ENCODE measurements at places on chromosomes 16 and 17. TPM values are rescaled to one million over a fixed set of nuclear protein-coding genes. Genes with fewer than 3 reads are reported as not detected.

Gene SYCE1L
- 2.6 TPM for total RNA-seq

Gene TUBG1
- 30.3 TPM for total RNA-seq

Gene TMEM219
- 148 TPM for total RNA-seq

Gene MED1
- total RNA-seq, result 33.6 TPM

Gene PRKCB
- 24.1 TPM for total RNA-seq

- DNase-seq, result no peak
Observed at GRCh38 chr17:67359960-67360791, 6.2 kb downstream of the PSMD12 start.

GRCh38 chr16:56265184-56265583 is 73.9 kb downstream of the GNAO1 start:
- DNase-seq, result no peak

DNA sequence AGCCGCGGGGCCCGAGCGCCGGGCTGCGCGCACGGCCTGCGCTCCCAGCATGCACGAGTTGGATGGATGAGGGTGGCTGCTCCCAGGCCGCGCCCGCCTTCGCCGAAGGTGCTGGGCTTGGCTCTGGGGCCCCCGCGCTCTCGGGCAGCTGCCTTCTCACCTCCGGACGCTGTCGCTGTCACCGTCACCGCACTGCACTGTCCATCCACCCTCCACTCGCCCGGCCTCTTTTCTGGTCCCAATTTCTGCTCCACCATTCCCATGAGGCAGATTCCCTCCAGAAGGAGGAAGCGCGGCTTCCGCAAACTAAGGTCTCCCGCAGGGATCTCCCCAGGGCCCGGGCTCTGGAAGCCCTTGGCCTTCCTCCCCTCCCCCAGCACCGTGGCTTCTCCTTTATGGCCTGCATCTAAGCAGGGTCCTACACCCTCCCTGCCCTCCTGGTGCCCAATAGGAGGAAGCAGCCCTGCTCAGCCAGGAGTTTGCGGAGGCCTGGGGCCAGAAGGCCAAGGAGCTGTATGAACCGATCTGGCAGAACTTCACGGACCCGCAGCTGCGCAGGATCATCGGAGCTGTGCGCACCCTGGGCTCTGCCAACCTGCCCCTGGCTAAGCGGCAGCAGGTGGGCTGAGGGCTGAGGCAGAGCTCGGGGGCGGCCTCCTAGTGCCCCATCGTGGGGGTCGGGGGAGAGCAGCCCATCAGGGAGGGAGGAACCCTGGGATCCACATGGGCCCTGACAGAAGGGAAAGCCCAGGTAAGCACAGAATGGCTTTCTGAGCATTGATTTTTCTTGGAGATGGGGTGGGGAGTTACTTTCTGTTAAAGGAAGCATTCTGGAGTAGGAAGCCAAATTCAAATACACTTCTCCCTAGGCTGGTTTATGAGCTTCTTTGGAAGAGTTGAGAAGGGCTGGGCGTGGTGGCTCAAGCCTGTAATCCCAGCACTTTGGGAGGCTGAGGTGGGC is 899 bp downstream of the ACE start:
- no peak for DNase-seq

GRCh38 chr16:13055480-13055879 is 154.1 kb downstream of the SHISA9 start:
- no peak for DNase-seq

DNA sequence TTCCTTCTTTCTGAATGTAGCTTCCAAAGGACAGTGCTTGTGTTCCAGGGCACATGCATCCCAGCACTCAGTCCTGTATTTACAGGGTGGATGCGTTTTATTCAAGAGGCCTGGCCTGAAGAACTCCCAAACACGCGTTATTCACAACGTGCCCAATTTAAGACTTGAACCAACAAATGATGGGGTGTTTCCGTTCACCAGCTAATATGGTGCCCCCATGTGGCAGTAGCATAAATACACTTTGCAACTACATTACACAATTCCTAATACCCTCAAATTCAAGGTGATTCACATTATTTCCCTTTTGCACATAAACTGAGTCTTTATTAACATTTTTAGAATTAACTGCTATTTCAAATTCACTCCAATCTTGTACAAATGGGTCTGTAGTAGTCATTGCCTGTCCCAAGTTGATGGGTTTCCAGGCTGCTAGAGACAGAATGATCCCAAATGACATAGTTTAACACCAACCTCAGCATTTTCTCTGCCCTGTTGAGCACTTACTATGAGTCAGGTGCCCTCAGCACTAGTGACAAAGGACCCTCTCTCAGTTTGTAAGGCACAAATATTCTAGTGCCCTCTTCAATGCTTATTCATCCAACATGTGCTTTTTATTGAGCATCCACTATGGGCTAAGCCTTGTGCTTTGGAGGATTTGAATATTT is 26.9 kb downstream of the HSD17B2 start:
- no peak for DNase-seq

DNA sequence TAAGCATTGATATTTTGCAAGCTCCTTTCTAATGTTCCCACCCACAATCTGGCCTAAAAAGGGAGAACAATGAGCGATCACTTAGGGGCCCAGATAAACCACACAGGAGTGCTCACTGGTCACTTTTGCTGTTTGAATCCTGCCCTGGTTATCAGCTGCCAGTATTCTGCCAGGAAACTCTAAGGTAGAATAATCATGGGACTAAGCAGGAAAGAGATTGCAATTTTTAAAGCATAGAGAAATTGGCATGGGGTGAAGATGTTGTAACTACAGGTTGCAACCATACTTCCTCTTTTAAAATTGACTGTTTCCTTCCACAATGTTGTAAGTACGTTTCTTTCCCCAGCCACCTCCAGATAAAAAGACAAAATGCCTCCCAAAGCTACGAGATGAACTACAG is 251.2 kb upstream of the CDH11 start:
- DNase-seq, result no peak

GRCh38 chr16:71242601-71243000 is 12.1 kb upstream of the HYDIN start:
- no peak for DNase-seq

- DNase-seq, result no peak
Observed at GRCh38 chr16:62034231-62035114, 1.8 kb downstream of the CDH8 start.

DNA sequence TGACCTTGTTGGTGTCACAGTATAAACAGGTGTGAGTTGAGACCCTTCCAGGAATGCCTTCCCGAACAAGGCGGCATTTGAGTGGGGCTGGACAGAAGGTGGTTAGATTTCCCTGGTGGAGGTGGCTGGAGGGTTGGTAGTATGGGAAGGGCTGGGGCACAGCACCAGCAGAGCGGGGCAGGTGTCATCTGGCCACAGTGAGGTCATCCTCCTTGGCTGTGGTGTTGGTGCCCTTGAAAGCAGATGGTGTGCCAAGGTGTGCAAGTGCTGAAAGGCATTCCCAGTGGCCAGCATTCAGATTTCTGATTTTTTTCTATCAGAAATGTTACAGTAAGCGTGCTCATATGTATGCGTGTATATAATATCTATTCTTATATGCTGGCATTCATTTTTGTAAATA is 126.6 kb downstream of the LAT start:
- no peak for DNase-seq

GRCh38 chr16:22373662-22374310 is 633 bp downstream of the CDR2 start:
- peak; percentile 67 for DNase-seq

DNA sequence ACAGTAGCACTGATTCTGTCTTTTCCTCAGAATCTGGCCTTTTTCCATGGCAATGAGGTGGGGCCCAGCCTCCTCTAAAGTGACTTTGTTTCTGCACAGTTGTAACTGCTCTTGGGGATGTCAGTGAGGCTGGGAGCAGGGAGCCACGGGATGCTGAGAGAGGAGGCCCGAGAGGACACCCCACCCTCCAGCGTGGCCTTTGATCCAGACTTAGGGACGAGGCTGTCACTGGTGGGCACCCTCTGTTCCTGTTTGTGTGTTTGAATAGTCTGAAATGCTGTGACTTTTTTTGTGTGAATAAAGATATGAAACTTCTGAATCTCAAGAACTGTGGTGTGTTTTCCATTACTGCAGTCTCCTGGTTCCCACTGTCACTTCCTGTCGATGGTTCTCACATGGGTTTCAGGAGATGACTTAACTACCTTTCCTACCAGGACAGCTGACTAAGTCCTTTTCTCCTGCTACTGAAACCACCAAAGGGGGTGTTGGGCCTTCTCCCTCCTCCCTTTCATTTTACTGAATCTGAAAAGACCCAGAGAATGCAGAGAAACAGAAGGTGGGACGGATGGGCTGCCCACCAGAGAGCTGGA is 18.6 kb downstream of the KCTD2 start:
- no peak for DNase-seq

DNA sequence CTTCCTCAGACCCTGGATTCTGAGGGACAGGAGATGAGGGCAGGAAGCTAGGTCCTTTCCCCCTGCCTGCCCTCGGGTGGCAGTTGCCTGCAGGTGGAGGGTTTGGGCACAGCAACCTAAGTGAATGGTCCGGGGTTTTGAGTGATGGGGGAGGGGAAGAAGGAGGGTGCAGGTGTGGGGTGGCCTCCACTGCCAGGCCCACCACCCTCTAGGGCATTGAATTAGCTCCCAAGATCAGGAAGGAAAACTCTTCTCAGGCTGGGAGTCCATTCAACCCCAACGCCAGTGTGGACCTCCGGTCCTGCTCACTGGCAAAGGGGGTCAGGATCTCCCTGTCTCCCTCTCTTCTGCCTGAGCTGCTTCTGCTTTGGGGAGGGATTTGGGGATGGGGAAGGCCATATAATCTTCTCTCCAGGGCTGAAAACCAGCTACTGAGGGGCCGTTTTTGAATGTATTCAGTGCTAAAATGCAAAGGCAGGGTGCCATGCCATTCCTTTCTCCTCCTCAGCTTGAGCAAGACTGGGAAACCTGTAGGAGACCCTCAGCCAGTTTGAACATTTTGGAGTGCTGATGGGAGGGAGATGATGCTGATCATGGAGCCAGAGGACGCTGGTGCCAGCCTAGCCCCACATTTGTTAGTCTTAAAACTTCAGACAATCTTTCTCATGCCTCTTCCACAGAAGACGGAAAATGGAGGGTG is 18.8 kb downstream of the GRB7 start:
- DNase-seq, result no peak

DNA sequence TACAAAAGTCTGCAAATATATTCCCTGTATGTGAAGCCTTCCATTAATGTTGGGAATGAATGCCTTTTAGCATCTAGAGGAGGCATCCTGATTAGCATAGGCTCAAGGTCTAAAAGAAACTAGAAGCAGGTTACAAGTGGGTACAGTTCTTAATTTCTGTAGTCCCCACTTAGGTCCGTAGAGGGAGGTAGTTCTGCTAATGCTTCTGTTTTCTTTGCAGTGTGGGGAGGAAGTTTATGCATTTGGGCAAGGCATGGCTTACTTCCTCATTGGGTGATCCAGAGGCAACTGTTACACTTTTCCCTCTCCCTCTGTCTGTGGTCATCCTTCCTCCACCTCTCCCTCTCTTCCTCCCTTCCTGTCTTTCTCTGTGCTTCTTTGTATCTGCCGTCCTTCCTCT is 108.4 kb upstream of the ZKSCAN2 start:
- DNase-seq, result no peak

DNA sequence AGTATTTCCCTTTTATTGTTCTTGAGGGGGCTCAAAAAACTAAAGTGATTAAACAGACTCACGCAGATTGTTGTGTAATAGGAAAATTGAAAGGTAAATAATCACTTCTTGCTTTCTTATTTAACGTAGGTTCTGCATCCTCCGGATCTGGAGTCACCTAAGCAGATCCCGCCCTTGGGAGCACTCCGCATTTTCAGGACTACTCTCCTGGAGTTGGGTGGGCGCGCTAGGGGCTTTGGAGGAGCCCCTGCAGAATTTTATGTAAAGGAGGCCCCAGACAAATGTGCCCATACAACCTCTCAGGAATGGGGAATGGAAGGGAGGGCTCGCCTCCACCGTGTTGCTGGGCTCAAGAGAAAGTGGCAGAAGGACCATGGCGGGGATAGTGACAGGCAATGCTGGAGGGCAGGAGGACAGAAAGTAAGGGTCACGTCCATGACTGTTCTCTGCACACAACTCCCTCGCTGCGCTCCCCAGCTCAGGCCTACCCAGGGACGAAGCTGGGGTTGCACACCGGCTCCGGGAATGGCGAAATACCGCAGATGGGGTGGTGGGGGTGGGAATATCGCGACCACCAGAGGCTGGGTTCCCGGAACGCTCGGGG is 8.3 kb downstream of the MT2A start:
- DNase-seq, result no peak

GRCh38 chr17:3870871-3871306 is 22.0 kb downstream of the CAMKK1 start:
- peak; percentile 46 for DNase-seq

GRCh38 chr17:47009759-47010594 is 30.9 kb upstream of the RPRML start:
- DNase-seq, result no peak

DNA sequence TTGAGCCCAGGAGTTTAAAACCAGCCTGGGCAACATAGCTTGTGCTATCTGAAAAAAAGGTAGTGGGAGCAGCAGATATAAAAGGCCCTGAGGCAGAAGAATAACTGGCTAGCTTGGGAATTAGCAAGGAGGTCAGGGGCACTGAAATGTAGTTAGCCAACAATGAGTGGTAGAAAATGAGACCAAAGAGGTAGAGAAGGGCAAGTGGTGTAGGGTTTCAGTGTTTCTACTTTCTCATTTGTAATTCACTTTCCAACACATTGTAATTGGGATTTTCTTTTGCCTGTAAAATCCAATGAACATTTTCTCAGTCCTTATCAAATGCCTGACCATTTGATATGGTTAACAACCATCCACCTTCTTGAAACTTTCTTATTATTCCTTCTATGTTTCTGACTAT is 95.1 kb upstream of the CORO6 start:
- no peak for DNase-seq

GRCh38 chr16:2329532-2329931 is 11.0 kb downstream of the ABCA3 start:
- DNase-seq, result peak; percentile 89
